Tongue (tissue), 3 donors: ENCODE measurements at places on chromosomes 2 and 18. TPM values are rescaled to one million over a fixed set of nuclear protein-coding genes. Genes with fewer than 3 reads are reported as not detected.

The FOXI3 gene
- total RNA-seq, result 0.31 TPM

The C2orf42 gene
- total RNA-seq, result 18.5 TPM

The PRKAG3 gene
- 19.7 TPM for total RNA-seq

The UGT1A5 gene
- 0.51 TPM for total RNA-seq

The MCFD2 gene
- 55.7 TPM for total RNA-seq

The CENPA gene
- 3.1 TPM for total RNA-seq

The WDPCP gene
- 26.9 TPM for total RNA-seq

The HAAO gene
- 24.3 TPM for total RNA-seq

The POTEE gene
- not detected for total RNA-seq

The MALL gene
- 19.2 TPM for total RNA-seq

The EPB41L3 gene
- total RNA-seq, result 50.1 TPM

The MYOM1 gene
- 662 TPM for total RNA-seq

The TTL gene
- 26.4 TPM for total RNA-seq

The ASAP2 gene
- 29.5 TPM for total RNA-seq

The OXER1 gene
- 4.1 TPM for total RNA-seq

The NIF3L1 gene
- total RNA-seq, result 28.3 TPM

The ZNF397 gene
- 37.7 TPM for total RNA-seq

The CRYGD gene
- total RNA-seq, result not detected

The CD207 gene
- total RNA-seq, result not detected

The IL18RAP gene
- 0.31 TPM for total RNA-seq

The PTRHD1 gene
- 55.8 TPM for total RNA-seq

The IL18R1 gene
- 4.5 TPM for total RNA-seq

The SDC1 gene
- total RNA-seq, result 44.2 TPM

The AMER3 gene
- total RNA-seq, result not detected

The ARHGEF33 gene
- total RNA-seq, result 4.0 TPM

The DNAJC5G gene
- not detected for total RNA-seq

The SIX3 gene
- not detected for total RNA-seq

The MAB21L4 gene
- total RNA-seq, result 23.0 TPM

The PLEKHH2 gene
- 26.0 TPM for total RNA-seq

The L3MBTL4 gene
- 6.5 TPM for total RNA-seq

The EML6 gene
- 10.8 TPM for total RNA-seq

The ROCK2 gene
- 89.4 TPM for total RNA-seq

The DYNAP gene
- total RNA-seq, result not detected

The ATG9A gene
- 51.9 TPM for total RNA-seq

The TIA1 gene
- total RNA-seq, result 255 TPM

The SPP2 gene
- total RNA-seq, result not detected
